ENCODE measurements at places on chromosomes 1 and 21.

- DNase-seq = no peak
Observed at GRCh38 chr1:161935264-161935663, 88.4 kb downstream of the OLFML2B start.

GRCh38 chr1:16351456-16351993 lies 755 bp downstream of the FBXO42 start:
- no peak for DNase-seq

GRCh38 chr21:35609263-35609662 lies 451.1 kb downstream of the SETD4 start:
- no peak for DNase-seq

DNA sequence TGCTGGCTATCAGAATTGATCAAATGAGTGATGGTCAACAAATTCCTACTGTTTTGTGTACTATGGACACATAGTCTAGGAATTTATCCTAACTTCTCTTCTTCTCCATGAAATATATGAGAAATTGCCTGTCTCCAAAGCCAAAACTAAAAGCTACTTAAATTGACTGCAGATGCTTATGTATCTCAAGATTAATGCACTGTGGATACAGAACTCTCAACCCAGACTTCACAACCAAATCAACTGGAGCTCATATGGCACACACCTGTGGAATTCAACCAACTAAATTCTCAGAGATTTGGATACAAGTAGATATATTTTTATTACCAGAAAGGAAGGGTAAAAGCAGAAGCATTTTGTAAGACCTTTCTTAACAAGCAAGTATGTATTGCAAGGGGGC lies 566.1 kb downstream of the LTN1 start:
- no peak for DNase-seq

GRCh38 chr1:222653178-222653827 lies 35.4 kb downstream of the MIA3 start:
- no peak for DNase-seq

DNA sequence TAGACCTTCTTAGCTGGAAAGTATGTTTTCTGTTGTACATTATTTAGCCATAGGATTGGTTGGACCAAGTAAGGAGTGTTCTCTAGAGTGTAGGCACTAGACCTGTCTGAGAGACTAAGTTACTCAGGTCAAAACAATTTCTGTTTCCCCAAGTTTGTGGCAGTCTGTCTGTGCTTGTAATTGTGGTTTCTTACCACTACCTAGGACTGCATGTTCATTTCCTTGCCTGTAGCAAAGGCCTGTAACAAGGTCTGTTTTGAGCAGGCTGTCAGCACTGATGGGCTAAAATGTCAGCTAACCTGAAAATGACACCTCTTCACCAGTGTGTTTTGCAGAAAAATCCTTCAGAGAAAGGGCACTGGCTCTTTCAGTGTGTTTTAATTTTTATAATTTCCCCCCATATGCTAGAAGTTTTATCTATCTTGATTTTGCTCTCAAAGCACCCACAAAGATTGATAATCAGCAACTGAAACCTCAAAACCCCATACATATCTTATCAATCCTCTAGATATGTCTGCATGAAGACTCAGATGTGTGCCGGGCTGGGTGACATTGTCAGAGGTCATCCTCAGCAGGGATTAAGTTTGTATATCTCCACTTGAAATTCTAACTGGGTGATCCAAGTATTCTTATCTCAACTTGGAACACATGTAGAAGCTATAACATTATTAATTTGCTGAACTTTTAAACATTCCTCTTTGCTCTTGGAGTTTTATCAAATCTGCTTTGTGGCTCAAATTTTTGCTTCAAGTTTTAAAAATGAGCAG lies 50.7 kb upstream of the ST6GALNAC3 start:
- no peak for DNase-seq

- no peak for DNase-seq
Observed at GRCh38 chr1:151418081-151418480, 18.7 kb downstream of the PSMB4 start.

DNA sequence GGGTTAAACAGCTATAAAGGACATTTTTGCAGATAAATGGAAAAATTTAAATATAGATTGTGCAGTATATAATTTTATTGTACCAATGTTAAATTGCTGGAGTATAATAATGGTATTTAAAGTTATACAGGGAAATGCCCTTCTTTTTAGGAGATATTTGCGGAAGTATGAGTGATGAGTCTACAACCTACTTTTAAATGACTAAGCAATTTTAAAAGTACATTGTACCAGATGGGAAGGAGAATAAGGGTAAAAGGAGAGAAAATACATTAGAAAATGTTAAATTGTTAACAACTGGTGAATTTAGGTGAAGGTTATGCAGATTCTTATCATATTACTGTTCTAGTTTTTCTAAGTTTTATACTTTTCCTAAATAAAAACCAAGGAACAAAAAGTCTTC lies 91.8 kb downstream of the ZZZ3 start:
- DNase-seq = no peak

Measured in NCI-H2171 treated with DMSO at 0.1 percent for 48 hours (cell line).